Activated CD4-positive, alpha-beta T cell treated with anti-CD3 and anti-CD28 coated beads, Interleukin-2, amount 50 U/mL, for 16 hours (primary cell): ENCODE measurements at places on chromosomes 3 and 15.

DNA sequence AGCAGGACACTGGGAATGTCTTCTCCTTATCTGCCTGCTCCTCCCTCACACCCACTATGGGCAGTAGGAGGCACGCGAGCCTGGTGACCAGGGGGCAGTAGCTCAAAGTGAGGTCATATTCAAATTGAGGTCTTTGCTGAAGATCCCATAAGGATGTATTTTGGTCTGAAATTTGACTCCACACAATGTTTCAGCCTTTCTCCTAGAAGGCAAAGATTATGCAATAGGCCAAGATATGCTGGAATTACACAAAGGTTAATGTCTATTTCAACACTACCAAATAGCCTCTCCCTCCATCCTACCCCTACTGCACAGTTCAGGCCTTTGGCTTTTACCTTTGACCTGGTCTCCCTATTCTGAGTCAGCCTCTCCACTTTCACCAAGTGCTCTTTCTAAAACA, 203.0 kb downstream of the TIGIT start:
- no peak for DNase-seq

- DNase-seq = no peak
Observed at GRCh38 chr3:169266351-169266750, 397.2 kb downstream of the MECOM start.

- no peak for DNase-seq
Observed at GRCh38 chr3:73773233-73773632, 148.5 kb upstream of the PDZRN3 start.

GRCh38 chr15:31567861-31568260, 241.2 kb downstream of the KLF13 start:
- no peak for DNase-seq

DNA sequence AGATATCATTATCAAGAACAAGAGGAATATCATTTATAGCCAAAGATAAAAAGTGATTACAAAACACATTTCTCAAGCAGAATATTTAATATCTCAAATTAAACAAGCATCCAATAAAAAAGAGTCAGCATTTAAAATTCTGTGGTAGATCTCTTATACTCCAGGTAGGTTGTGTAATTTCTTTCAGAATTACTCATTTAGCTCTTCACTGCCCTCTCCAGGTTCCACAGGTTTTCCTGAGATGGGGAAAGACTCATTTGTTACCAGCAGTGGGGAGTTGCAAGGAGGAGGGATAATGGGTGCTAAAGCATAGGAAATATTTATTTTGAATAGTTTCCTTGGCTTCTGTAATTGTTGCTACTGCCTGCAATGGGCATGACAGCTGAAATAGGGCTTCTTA, 83.1 kb upstream of the RASGRP1 start:
- DNase-seq = no peak

DNA sequence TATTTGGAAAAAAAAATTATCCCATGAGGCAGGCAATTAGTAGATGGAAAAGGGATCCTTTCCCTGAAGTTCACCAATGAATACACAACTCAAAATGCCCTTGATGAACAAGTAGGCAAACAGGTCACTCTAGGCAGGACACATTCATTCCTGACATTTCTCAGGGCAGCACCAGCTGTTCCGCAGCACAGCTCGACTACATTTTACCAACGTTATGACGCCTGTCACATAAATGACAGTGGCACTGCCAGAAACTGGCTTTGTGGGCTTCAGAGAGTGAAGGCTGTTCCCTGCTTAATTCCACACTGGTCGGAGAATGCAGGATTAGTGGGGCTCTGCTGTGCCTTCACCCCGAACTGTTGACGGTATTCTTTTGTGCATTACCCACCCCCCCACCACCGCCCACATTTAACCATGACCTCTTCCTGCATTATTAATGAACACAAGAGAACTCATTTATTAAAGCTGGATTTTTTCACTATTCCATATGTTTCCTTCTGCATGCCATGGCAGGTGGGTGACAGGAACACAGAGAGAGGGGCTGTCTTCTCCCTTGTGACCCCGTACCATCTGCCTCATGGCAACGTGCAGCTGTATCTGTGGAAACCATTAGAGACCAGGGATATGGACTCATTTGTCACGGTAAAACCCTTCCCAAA, 197.6 kb downstream of the PDZRN3 start:
- DNase-seq = no peak

GRCh38 chr15:28068930-28069329, 30.2 kb downstream of the OCA2 start:
- DNase-seq = no peak

GRCh38 chr15:98744506-98744905, 96.2 kb downstream of the IGF1R start:
- no peak for DNase-seq

DNA sequence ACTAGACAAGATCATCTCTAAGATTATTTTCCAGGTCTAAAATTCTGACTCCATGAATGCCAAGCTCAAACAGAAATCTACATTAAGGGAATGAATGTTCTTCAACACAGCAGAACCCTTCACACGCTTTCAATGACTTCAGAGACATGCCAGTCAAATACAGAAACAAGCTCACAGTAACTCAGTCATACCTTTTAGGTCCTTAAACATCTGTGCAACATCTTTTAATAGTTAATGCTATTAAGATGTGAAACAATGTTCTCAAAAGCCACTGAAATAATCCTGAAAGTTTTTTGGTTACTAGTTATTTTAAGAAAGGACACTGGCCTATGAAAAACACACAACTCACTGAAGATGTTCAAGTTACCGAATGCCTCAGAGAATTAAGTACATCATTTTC, 2.5 kb downstream of the DLG1 start:
- no peak for DNase-seq
